Activated naive CD8-positive, alpha-beta T cell treated with anti-CD3 and anti-CD28 coated beads, Interleukin-2, amount 10 ng/mL, durations not matched to agents 7 days and 5 days (primary cell): ENCODE measurements at places on chromosomes 5 and 9. TPM values are rescaled to one million over a fixed set of nuclear protein-coding genes. Genes with fewer than 3 reads are reported as not detected.

DNA sequence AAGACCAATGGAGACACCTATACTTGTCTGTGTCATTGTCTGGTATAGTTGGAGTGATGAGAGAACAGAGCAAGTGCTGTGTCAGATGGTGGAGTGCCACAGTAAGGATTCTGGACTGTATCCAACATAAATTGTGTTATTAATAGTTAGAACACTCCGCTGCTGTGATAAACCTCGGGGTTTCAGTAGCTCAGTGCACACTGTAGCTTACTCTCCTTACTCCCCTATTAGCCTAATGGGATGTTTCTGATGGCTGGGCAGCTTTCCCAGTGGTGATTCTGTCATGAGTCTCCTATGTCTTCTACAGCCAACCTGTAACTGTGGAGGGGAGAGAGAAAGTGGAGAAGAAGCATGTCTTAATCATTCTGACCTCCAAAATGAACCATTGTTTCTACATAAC lies 127.6 kb upstream of the PTCH1 start:
- no peak for DNase-seq

DNA sequence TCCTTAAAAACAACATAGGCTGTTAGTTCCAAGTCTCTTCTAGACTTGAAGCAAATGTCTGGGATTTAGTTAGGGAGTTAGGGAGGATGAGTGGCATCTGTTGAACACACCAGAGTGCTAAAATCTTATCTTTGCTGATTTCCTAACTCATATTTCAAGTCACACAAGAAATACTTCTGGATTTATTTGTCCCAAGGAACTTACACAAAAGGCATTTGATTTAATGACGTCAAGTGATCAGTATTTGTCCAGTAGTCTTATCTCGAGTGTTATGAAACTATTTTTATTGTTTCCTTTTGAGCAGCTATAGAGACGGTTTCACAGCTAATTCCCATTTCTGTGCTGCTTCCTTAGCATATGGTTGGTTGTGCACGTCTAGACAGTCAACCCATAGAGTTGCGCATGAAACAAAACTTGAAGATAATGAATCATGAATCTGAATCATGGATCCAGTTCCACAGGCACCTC lies 140.5 kb upstream of the TUT7 start:
- DNase-seq: no peak

DNA sequence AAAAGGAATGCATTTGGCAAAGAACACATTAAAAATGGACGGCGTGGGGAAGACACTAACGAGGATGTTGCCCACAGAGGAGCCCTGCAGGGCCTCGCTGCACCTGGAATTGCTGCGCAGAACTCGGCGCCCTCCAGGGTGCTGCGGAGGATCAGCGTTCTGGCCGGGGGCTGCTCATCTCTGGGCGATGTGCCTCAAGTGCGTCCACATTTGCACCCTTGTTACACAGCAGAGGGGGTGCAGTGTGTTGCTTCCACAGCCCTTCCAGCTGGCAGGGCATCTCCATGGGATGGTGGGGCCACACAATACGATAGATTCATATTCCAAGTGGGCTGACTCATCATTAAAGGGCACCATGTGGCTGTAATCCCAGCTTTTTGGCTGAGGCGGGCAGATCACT lies 63.1 kb downstream of the AK8 start:
- no peak for DNase-seq

GRCh38 chr9:8684978-8685708 lies 885.6 kb upstream of the DMAC1 start:
- DNase-seq: no peak

- DNase-seq: no peak
Observed at GRCh38 chr5:139579-140442, 47.8 kb downstream of the PLEKHG4B start.

DNA sequence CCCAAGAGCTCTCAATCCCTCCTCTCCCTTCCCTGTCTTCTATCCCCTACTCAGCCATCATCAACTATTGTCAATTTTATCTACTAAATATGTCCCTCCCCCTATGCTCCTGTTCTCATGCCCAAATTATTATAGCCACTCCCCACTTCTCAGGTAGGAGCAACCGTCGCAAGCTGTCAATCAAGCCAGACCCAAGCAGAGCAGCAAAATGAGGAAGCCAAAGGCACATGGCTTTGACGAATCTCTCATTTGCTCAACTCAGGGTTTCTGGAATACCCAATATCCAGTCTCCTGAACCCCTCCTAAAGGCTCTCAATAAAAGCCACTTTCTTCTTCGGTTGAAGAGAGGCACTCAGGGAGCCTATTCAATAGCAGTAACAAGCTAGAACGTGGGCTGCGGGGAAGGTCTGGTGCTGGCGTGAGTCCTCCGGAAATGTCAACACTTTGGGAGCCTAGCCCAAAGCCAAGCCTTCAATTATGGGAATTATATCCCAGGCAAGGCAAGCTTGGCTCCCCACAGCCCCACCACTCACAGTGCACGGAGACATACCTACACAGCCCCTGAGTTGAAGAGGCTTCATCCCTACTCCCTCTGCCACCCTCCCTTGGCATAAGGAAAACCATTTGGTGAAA lies 47.7 kb downstream of the SIL1 start:
- DNase-seq: no peak

DNA sequence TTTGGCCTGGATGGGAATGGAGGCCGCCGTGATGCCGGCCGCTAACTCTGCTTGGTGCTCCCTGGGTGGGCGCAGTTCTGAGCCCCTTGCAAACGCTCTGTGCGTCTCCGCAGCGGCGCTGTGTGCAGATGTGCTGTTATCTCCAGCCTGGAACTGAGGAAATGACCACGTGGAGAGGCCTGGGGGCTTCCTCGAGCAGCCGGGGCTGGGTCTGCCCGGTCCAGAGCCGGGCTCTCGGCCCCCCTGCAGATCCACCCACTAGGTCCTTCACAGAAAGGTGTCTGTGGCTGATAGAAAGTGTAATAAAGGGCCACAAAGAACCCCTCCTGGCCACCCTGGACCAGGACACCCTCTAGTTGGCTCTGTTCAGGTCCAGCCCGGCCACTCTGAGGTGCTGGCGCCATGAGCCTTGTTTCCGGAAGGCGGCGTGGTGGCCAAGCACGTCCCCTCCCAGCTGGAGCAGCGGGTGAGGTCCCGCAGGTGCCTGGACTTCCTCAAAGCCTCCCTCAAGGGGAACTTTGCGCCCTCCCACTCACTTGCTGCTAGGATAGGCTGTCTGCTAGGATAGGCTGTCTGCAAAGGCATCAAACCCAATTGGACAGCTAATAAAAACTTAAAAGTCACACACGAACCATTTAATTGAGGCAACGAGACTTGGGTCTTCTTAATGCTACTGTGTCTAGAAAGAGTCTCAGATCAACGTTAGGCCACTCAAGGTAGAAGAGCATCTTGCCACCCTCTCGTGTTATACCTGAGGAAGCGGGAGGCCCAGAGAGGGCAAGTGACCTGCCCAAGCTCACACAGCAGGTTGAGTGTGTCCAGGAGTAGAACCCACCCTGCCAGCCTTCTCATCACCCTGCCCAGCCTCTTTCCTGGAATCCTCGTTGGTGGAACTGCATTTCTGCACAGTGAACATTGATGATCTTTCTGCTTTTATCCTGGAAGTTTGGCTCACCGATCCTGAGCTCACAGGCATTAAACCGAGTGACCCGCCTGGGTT lies 109.3 kb upstream of the FCN2 start:
- DNase-seq: no peak

DNA sequence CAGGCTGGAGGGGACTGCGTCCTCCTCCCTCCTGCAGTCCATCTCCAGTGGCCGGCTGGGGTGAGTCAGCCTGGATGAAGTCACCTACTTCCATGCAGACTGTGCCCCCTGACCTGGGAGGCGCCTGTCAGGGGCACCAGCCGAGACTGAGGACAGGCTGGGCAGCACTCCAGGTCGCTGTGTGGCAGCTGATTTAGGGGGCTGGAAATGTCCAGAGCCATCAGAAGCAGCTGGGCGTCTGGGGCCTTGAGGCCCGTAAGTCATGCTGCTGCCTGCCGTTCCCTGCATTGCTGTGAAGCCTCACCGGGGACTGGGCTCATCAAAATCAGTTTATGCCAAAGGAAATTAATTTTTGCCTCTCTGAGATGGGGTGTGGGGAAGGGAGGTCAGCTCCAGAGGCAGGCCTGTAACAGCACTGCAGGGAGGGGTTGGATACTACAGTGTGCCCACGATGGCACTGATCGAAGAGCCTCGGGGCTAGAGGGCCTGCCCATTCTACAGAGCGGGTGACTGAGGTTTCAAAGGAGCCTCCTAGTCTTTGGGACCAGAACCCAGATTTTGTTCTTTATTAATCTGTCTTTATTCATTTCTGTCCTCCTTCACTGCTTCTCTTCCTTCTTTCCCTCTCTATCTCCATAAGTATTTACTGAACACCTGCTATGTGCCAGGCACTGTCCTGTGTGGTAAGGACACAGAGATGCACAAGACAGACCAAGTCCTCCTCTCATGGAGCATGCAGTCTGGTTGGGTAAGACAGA lies 70.4 kb upstream of the PSD2 start:
- DNase-seq: no peak

GRCh38 chr5:41296066-41296465 lies 82.7 kb upstream of the C6 start:
- DNase-seq: no peak

DNA sequence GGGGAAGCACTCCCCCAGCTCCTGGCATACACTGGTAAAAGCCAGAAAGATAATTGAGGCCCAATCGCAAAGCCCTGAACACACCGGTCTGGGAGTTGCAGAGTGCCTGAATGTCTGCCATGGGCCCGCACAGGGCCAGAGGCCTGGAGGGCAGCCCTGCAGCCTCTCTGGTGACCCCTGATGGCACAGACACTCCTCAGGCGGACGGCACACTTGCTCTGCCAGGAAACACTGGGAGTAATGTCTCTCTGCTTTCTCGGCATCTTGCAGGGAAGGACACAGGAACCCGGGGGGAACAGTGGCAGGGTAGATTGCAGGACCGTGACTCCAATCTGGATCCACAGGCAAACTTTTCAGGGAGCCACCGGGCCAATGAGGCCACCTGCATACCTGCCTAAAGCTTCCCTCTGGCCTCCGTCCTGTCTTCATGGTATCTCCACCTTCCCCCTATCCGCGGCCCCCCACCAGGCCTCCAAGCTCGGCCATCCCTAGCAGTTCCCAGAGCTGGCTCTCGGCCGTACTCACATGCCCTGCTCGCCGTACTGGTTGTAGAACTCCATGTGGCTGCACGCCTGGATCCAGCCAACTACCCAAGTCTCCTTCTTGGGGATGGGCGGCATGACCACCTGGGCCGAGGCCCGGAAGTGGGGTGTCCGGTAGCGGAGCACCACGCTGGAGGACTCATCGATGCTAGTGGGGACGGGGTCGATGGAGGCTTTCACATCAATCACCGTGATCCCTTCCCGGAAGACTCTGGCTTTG lies 797 bp downstream of the FAM78A start:
- peak; percentile 66 for DNase-seq

GRCh38 chr5:81768935-81769452 lies 18.1 kb upstream of the SSBP2 start:
- DNase-seq: no peak

GRCh38 chr9:130008538-130008937 lies 34.5 kb downstream of the FNBP1 start:
- no peak for DNase-seq

DNA sequence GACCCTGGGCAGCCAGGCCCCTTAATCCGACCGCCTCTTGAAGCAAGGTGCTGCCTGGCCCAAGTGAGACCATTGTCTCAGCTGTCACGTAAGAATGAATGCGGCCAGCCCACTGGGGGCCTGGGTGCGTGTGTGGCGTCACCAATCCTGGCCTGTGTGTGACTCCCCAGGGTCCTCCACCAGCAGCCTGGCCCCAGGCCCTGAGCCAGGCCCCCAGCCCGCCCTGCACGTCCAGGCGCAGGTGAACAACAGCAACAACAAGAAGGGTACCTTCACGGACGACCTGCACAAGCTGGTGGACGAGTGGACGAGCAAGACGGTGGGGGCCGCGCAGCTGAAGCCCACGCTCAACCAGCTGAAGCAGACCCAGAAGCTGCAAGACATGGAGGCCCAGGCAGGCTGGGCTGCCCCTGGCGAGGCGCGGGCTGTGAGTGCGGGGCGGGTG lies 124.2 kb downstream of the WNK2 start:
- DNase-seq: no peak

- DNase-seq: no peak
Observed at GRCh38 chr5:172447646-172448365, 6.5 kb downstream of the SH3PXD2B start.

- no peak for DNase-seq
Observed at GRCh38 chr9:29006628-29007027, 1433.3 kb upstream of the C9orf72 start.

DNA sequence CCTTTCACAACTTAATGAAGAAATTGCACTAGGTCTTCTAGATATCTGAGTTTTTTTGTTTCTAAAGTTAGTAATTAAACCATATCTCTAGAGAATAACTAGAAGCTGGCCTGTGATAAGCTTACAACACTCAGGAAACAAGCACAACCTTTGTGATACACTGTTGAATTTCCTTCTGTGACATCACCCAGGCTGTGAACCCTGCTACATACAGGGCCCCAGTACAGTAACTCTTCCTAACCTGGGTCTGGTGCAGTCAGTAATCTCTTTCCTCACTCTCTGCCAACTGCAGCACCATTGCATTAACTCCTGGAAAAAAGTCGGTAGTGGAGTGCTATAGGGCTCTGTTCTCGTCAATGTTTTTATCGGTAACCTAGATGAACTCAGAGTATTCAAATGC lies 10.6 kb upstream of the IGFBPL1 start:
- DNase-seq: no peak

DNA sequence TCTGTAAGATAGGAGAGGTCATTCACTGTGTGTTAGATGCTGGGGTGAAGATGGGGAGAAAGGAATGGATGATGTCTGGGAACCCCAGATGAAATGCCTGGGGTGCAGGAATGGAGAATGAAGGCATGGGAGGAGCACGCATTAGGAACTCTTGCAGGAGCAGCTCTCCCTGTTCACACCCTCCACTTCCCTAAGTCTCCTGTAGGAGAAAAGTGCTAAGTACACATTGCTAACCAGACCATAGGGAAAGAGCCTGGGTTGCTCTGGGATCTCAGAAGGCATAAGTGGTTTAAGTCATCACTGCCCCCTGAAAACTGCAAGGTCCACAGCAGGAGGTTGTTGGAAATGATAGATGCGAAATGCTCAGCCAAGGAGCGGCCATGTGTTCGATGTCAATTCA lies 163.1 kb downstream of the SEC61B start:
- no peak for DNase-seq

DNA sequence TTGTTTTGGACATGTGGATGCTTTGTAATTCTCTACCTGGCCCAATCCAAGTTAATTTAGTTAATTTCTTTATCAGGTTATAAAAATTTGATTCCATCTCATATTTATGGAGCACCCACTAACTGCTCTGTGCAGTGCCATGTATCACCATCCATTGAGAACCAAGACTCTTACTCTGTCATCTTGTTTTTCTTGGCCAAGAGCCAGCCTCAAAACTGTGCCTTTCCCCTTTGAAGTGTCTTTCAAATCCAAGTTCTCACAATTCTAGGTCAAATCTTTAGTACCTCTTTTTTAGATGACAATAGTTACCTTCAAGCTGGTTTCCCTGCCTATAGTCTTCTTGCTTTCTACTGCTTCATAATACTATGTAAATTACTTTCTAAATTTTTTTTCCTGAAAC lies 3.2 kb downstream of the COMMD10 start:
- no peak for DNase-seq

Gene PLAC8L1
- total RNA-seq: not detected

Gene SUSD1
- total RNA-seq: 8.3 TPM

Gene SKP1
- total RNA-seq: 206 TPM

Gene CMYA5
- 0.28 TPM for total RNA-seq

Gene CDH9
- total RNA-seq: not detected
